NCI-H1436 (cell line): ENCODE measurements at places on chromosomes 16 and 17.

DNA sequence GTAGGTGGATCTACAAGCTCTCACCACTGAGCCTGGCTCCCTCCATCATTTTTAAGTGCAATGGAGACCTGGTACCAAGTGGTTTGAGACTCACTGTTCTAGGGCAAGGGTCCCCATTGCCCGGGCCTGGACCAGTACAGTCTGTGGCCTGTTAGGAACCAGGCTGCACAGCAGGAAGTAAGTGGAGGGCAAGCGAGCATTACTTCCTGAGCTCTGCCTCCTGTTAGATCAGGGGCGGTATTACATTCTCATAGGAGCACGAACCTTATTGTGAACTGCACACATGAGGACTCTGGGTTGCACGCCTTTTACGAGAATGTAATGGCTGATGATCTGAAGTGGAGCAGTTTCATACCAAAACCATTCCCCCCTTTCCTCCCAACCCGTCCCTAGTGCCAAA is 6.8 kb upstream of the ZNF594 start:
- no peak for DNase-seq

DNA sequence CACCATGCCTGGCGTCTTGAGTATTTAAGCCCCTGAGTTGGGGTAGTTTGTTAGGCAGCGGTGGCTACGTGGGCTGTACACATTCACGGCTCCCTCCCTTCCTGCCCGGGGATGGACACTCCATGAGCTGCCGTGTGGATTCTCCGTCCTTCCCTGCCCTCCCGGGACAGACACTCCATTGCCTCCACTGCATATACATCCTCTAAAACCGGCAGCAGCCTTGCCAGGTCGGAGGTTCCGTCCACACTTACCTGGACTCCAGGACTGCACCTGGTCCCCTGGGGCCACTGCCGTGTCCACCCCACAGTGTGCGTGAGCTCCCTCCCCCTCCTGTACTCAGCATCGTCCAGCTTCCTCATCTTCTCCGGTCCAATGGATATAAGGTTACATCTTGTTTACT is 3.5 kb upstream of the SPATA2L start:
- no peak for DNase-seq

- peak; percentile 79 for DNase-seq
Observed at GRCh38 chr16:1772908-1773702, at the start of gene MRPS34. Gene MRPS34, minus strand, starts transcription at chr16:1773134. Its CDS starts 15 bp downstream, at chr16:1773119.

- no peak for DNase-seq
Observed at GRCh38 chr16:75074920-75075687, 41.5 kb downstream of the LDHD start.

DNA sequence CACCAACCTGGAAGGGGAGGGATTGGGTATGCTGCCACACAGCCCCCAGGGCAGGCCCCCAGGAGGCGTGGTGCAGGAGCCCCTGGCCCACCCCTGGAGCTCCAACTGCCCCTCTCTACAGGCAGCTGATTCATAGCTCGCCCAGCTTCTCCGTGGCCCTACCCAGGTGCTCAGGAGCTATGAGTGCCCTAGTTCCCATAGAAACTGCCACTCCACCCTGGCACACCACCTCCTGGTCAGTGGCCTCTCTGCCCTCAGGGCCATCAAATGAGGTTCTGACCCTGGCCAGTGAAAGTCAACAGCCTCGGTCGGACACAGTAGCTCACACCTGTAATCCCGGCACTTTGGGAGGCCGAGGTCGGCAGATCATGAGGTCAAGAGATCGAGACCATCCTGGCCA is 18.0 kb downstream of the CNGB1 start:
- DNase-seq, result no peak
